ENCODE measurements at places on chromosomes 13 and 19. TPM values are rescaled to one million over a fixed set of nuclear protein-coding genes. Genes with fewer than 3 reads are reported as not detected.

C13orf42 gene
- not detected for total RNA-seq

ADPRHL1 gene
- 3.3 TPM for total RNA-seq

HSH2D gene
- total RNA-seq = 0.92 TPM

ZNF57 gene
- total RNA-seq = 2.7 TPM

Measured in epithelial cell of proximal tubule (primary cell).